Activated CD8-positive, alpha-beta memory T cell treated with anti-CD3 and anti-CD28 coated beads for 48 hours (primary cell): ENCODE measurements at places on chromosomes 1 and 21.
A peak's percentile ranks its signal among the peaks of the same experiment; 100 is the strongest.

DNA sequence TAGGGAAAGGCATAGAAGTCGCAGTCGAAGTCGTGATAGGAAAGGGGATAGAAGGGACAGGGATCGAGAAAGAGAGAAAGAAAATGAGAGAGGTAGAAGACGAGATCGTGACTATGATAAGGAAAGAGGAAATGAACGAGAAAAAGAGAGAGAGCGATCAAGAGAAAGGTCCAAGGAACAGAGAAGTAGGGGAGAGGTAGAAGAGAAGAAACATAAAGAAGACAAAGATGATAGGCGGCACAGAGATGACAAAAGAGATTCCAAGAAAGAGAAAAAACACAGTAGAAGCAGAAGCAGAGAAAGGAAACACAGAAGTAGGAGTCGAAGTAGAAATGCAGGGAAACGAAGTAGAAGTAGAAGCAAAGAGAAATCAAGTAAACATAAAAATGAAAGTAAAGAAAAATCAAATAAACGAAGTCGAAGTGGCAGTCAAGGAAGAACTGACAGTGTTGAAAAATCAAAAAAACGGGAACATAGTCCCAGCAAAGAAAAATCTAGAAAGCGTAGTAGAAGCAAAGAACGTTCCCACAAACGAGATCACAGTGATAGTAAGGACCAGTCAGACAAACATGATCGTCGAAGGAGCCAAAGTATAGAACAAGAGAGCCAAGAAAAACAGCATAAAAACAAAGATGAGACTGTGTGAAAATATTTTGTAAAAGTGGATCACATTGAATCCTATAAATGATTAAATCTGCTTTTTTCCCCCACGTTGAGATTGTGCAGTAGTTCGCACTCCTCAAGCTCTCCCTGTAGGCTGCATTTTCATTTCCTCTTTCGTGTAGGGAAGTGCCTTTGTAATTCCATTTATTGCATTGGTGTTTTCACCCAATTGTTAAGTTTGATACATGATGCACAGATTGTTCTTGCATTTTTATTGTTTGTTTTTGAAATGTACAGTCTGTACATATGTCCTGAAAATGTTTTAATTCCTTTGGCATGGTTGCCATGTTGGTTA, 7.5 kb downstream of the PRPF38B start:
- no peak for DNase-seq

DNA sequence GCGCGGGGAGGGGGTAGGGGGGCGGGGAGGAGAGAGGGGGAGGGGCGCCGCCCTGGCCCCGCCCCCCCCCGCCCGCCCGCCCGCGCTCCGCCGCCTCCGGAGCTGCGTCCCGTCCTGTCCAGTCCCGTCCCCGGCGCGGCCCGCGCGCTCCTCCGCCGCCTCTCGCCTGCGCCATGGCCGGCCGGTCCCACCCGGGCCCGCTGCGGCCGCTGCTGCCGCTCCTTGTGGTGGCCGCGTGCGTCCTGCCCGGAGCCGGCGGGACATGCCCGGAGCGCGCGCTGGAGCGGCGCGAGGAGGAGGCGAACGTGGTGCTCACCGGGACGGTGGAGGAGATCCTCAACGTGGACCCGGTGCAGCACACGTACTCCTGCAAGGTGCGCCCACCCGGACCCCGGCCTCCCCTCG, at the start of gene AGRN:
Gene AGRN, plus strand, starts transcription at position 121 of the 405 bp plus-strand sequence. Its CDS starts 53 bp downstream, at position 174.
- no peak for DNase-seq

DNA sequence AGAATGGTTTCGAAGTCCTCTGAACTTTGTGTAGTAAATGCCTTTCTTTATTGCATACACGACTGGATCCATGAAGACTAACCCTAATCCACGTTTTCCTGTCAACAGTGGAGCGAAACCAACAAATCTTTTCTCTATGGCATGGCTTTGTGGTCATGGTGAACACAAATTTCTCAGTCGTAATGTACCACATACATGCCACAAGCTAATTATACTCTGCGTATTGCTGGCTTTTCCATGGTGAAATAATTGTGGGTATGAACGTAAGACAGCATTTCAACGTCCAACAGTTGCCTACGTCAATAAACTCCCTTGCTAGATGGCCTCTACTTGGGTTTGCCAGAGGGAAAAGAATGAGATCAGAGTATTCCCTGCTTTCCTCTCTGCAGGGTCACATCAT, 27.5 kb downstream of the INTS7 start:
- no peak for DNase-seq

GRCh38 chr21:28099001-28099705, 893.5 kb downstream of the LTN1 start:
- DNase-seq: no peak

DNA sequence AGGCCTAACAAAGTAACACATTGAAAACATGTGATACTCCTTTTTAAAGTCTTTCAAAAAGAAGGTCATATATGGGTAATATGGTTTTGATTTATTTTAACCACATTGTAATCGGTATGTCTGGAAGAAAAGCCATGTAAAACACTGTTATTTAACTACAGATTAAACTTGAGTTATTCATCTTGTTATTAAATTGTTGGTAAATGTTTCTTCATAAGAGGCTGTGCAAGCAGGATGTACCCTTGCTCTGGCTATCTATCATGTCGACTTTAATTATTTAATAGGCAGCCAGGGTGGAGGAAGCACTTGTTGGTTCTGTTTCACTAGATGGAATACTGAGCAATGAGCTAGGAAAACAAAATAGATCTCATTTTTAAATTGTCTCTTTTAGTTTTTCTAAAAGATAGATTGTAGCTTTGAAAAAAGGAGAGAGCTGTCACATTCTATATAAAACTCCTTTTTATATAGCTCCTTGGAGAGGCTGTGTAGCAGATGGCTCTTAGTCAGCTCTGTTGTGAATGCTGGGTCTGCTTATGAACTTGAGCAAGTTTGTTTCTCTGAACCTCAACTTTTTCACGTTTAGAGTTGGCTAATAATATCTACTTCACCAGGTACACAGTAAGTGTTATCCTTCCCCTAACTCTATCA, 39.5 kb downstream of the LRRC8B start:
- DNase-seq: no peak

DNA sequence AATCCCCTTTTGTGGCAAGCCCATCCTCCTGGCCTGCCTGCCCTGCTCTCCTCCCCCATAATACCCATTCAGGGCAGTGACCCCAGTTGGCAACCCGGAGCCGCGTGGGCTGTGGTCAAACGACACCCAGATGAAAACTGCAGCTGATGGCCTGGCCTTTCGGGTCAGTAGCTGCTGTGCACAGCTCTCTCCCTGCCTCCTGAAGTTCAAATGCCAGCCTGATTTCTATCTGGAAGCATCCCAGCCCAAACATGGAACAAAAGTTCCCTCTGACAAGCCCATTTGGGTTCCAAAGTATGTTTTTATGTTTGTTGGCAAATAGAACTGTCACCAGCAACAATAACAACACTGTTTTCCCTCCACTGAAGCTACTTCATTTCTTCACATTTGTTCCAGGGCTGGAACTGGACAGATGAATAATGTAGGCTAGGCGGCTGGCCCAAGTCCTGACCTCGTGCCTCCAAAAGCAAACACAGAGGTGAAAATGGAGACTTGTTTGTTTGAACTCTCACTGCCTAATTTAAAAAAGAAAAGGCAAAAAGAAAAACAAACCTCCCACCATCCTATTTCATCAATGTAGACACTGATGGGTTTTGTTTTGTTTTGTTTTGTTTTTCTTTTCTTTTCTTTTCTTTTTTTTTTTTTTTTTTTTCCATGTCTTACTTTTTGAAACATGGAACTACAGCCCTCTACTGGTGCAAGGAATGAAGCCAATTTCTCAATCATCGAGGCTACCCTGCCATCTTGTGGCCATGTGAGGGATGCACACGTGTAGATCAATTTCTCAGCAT, 179.0 kb downstream of the ADSS2 start:
- peak; percentile 18 for DNase-seq

DNA sequence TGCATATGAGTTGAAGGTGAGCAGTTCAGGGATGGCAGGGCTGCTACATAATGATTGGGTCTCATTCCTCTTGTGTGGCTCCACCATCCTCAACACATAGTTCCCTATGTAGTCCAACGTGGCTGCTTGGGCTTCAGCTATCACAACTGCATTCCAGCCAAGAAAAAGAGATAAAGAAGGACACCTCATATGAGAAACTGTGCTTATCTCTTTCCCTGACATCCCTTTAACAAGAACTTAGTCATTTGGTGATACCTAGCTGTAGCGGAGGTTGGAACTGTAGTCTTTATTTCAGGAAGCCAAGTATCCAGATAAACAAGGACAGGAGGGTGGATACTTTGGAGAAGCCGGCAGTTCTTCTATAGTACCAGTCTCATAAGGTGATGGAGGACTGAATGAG, 42.7 kb upstream of the DNASE2B start:
- DNase-seq: no peak

GRCh38 chr1:59997479-59998115, 71.0 kb upstream of the CYP2J2 start:
- no peak for DNase-seq

GRCh38 chr1:166145499-166145898, 21.3 kb downstream of the FAM78B start:
- no peak for DNase-seq

GRCh38 chr1:157955857-157956256, 37.6 kb upstream of the KIRREL1 start:
- no peak for DNase-seq

DNA sequence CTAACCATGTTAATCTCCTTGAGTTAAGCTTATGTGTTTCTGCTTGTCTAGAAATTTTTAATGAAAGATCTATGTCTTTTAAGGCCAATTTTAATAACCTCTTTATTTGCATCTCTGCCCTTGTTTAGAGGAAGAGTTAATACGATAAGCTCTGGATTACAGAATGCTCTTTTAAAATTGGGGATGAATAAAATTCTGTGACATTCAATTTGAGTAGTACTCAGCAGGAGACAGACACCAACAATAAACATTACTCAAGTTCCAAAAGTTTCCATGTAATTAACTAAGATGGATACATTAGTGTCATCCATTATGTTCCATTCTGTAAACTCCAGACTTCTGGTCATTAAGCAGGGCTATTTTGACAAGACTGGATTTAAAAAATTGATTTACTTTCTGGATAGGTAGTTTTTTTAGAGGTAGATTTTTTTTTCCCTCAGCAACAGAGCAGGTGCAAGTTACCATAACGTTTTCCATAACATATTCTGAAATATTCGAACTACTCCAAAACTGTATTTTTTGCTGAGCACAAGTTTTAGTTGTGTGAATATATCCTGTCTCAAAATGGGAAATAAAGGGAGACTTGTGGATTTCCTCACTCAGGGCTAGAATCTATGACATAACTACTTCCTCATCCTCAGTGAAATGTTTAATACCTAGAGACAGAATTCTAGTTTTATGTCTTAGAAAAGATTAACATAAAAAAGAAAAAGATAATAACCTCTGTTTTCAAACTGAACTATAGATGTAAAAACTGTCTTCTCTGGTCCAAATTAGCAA, 221.7 kb downstream of the NEGR1 start:
- no peak for DNase-seq

GRCh38 chr1:183517401-183517800, 45.1 kb downstream of the SMG7 start:
- no peak for DNase-seq

- DNase-seq: no peak
Measured at GRCh38 chr1:43007377-43008114, 48.9 kb upstream of the SLC2A1 start.

- no peak for DNase-seq
Measured at GRCh38 chr1:206866062-206866461, 639 bp downstream of the IL20 start.

GRCh38 chr1:153354515-153355193, 3.0 kb upstream of the S100A9 start:
- no peak for DNase-seq

DNA sequence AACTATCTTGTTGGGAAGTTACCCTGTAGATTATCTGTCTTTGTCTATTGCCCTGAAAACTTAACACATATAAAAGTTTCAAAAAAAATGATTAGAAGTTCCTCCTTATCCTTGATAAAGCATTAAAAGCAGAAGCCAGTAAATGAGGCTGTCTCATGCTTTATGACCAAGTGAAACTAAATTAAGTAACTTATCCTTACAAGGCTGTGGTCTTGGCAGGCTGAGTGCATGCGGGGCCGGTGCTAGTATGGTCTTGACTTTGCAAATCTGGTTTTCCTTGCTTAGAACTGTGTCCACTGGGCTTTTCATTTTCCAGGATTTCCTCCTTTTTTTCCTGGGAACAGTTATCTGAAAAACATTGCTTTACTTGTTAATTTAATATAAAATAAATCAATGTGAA, 43.1 kb downstream of the PCNX2 start:
- DNase-seq: no peak

DNA sequence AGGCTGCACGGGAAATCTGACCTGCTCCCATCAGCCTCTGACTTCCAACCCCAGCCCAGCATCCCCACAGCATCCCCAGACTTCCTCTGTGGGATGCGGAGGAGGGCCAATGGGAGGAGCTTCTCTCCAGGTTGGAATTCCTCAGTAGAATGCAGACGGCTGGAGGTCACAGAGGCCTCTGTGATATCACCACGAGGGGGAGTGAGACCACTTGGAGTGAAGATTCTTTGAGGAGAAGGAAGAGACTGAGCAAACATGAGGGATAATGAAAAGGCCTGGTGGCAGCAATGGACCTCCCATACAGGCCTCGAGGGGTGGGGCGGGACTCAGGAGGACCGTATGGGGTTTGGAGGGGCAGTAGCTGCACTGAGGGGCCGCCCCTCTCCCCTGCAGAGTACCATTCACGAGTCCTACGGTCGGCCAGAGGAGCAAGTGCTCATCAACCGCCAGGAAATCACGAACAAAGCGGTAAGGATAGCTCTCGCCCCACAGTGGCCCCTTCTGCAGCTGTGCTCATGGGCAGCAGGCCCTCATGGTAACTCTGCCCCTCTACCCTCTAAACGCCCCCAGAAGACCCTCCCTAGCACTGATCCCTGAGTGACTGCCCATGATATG, at the start of gene CATSPER4:
Gene CATSPER4, plus strand, starts transcription at position 230 of the 615 bp plus-strand sequence. Its CDS starts 26 bp downstream, at position 256.
- no peak for DNase-seq

DNA sequence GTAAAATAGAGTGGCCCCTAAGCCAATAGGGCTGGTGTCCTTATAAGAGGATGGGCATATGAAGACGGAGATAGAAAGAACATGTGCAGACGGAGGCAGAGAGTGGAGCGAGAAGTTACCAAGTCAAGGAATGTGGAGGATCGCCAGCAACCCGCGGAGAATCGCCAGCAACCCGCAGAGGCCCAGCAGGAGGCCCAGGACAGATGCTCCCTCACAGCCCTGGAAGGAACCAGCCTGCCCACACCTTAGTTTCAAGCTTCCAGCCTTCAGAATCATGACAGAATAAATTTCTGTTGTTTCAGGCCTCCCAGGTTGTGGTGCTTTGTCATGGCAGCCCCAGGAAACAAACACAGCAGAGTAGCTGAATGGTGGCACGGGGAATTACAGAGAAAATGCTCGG, 9.6 kb downstream of the CLDN14 start:
- DNase-seq: no peak

- no peak for DNase-seq
Measured at GRCh38 chr1:230293390-230293700, 132.8 kb downstream of the PGBD5 start.

- DNase-seq: no peak
Measured at GRCh38 chr1:183841950-183842794, 37.3 kb downstream of the RGL1 start.

DNA sequence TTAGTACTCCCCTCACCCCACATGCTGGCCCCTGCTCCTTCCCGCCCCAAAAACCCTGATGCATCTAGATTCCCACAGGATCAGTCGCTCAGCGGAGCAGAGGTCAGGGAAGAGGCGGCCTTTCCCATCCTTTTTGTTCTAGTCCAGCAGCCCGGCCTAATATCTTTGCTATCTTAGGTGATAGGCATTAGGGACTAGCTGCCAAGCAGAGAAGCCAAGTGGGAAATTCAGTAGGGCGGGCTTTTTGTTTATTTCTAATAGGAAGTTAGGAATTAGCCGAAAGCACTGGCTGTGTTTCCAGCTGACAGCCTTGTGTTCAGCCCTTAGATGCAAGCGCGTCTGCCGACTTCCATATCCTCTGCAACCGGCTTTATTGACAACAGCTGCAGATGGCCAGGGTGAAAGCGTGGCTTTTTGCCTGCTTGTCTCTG, 59.0 kb upstream of the BCAR3 start:
- no peak for DNase-seq
